ENCODE measurements at places on chromosomes 11 and 22.
A peak's percentile ranks its signal among the peaks of the same experiment; 100 is the strongest.

- DNase-seq, result no peak
Measured at GRCh38 chr22:24209687-24210086, 28.4 kb downstream of the SUSD2 start.

- DNase-seq, result peak; percentile 33
Measured at GRCh38 chr11:62614275-62614674, 1.2 kb downstream of the ROM1 start.

DNA sequence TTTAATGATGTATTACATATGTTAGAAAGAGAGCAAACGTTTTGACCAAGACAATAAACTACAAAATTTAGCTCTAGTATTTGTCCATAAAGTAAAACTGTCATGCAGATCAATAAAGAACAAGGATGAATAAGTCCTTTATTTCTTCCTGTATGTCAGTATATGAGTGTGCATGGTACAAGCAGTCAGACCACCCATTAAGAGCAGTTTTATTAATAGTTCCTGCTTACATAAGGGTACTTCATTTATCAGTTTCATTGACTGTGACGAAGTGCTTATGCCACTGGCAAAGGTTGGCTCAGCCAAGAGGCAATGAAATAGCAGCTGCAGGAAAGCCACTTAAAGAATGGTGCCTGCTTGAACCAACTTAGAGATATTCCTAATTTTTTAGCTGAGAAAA, 913.0 kb upstream of the CNTN5 start:
- no peak for DNase-seq

- DNase-seq, result no peak
Measured at GRCh38 chr11:69218271-69218682, 62.5 kb downstream of the SMIM38 start.

DNA sequence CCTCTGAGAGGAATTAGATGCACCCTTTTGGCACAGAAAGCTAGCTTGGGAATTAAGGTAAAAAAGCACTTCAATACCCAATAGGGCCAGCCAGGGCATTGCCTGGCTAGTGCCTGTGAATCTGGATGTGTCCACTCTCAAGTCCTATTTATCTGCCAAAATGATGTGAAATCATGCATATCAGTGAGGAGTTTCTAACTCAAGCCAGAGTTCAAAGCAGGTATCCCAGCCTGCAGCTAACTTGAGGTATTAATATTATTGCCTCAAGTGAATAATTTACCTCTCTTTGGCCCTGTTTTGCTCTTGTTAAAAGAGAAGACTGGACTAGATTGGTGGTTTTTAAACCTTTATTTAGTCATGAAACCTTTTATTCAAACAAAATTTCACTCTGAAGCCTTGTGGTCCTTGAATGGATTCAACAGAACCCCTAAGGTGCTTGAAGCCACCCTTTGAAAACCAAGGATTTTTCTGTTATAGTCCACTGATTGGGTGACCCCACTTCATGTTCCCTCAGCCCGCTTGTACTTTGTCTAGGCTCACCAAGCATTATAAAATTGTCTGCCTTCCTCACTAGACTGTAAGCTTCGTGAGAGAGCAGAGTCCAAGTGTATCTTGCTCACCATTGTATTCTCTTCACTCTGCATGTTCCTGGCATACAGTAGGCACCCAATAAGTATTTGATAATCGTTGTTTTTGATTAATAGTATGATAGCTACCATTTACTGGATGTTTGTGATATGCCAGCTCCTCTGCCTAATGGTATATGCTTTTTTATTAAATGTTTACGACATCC, 4.5 kb downstream of the RNF121 start:
- DNase-seq, result no peak

DNA sequence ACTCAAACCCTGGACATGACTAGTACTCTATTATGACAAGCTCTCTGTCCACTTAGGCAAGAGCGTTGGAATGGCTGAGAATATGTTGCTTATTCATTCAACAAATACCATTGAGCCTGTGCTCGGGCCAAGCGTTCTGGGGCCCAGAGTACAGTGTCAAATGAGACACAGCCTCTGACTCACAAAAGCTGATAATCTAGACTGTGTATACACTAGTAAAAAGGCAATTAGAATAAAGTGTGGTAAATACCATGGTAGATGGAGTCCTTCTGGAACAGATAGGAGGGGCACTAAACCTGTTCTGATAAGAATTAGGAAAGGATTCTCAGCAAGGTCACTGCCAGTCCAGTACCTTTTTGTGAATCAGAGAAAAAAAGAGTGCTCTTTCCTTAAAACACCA, 24.7 kb downstream of the KCNE3 start:
- no peak for DNase-seq

GRCh38 chr11:121741761-121742361, 289.1 kb upstream of the SORL1-AS1 start:
- no peak for DNase-seq

GRCh38 chr11:76321820-76322524, 59.0 kb downstream of the THAP12 start:
- no peak for DNase-seq

- DNase-seq, result no peak
Measured at GRCh38 chr11:47376107-47376524, 2.2 kb downstream of the SPI1 start.

GRCh38 chr11:65482306-65482850, 16.5 kb upstream of the MALAT1 start:
- no peak for DNase-seq

DNA sequence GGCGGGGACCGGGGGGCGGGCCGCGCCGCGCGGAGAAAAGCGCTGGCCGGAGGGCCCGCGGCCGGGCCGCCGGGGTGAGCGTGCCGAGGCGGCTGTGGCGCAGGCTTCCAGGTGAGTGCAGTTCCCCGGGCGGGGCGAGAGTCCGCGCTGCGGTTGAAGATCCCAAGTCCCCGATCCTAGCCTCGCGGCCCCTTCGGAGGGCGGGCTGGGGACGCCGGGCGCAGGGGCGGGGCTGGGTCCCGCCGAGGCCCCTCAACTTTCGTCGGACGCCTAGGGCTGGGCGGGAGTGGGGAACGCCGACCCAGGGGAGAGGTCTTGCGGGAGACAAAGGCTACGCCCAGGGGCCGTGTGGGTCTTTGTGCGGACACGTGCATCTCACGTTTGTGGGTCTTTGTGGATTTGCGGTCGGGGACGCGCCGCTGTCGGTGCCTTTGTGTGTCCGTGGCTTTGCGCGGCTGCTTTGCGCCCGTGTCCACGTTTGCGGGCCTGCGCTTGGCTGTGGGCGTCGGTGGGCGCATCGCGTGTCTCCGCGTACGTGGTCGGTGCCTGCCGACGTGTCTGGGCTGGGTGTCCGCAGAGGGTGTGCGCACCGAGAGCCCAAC, at the start of gene TSKU:
Gene TSKU, plus strand, starts transcription at position 63 of the 602 bp plus-strand sequence. CDS start 12,261 bp downstream, outside the sequence.
- no peak for DNase-seq

- no peak for DNase-seq
Measured at GRCh38 chr22:38853196-38853651, 9.4 kb upstream of the NPTXR start.

- no peak for DNase-seq
Measured at GRCh38 chr22:30234786-30235470, 11.6 kb downstream of the LIF start.
